ENCODE measurements at places on chromosomes 1 and 21.

DNA sequence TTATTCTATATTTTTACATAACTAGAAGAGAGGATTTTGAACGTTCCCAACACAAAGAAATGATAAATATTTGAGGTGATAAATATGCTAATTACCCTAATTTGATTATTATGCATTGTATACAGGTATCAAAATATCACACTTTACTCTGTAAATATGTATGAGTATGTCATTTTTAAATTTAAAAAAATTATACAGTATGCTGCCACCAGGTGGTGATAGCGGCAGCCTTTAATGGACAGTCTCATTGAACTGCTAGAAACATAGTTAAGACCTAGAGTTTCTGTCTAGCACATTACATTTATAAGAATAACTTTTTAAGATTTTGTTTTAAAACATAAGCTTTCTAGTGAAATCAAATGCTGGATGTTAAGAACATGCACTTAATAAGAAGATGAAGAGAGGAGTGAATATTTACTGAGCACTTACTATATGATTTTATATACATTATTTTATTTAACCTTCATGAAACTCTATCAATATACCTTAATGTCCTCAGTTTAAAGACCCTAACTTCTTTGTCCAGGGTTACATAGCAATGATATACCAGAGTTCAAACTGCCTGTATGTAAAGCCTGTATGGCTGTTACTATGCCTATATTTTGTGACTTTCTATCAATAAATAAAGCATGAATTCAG, 207.1 kb downstream of the NUF2 start:
- DNase-seq = no peak

- no peak for DNase-seq
Observed at GRCh38 chr1:22031214-22031962, 21.1 kb upstream of the CDC42 start.

GRCh38 chr1:26945138-26945537, 15.1 kb downstream of the KDF1 start:
- no peak for DNase-seq

- no peak for DNase-seq
Observed at GRCh38 chr21:20949884-20950283, 48.3 kb upstream of the NCAM2 start.

DNA sequence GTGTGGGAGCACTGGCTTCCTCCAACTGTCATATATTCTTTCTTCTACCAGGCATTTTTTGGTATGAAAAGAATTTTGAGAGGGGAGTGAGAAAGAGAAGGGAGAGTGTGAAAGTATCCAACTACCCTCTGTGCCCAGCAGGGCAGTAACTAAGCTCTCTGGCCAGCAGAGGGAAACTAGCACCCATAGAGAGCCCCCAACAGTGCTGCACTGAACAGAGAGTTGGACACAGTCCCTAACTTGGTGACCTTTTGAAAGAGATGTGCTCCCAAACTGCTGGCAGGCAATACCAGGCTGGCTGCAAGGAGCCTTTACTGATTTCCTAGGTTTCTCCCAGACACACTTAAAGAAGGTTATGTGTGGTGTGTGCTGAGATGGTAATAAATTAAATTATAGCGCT, 118.8 kb upstream of the PBX1 start:
- no peak for DNase-seq

DNA sequence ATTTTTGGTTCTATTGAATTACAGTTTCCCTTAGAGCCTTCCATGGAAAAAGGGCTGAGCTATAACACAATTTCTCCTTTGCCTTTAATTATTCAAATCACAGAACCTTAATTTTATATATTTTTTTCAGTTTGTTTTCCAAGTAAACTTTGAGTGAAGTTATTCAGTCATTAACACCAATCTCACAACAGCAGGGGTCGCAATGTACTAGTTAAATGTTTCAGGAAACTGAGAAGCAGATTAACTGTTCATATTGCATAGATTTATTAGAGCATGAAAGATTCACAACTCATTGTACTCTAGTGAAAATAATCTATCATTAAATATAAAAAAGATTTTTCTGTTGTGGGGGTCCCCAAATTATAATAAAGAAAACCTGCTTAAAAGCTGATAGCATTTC, 64.1 kb downstream of the KIFAP3 start:
- no peak for DNase-seq

GRCh38 chr1:220824031-220824989, 37.6 kb downstream of the MTARC1 start:
- DNase-seq = no peak

- DNase-seq = no peak
Observed at GRCh38 chr1:111164151-111164550, 24.1 kb downstream of the CEPT1 start.

All from suprapubic skin (tissue), 4 donors.